ENCODE measurements at places on chromosomes 2 and 18. TPM values are rescaled to one million over a fixed set of nuclear protein-coding genes. Genes with fewer than 3 reads are reported as not detected.

The FASTKD2 gene
- total RNA-seq = 56.4 TPM

The LRATD1 gene
- under 0.01 TPM for total RNA-seq

The CCBE1 gene
- 21.4 TPM for total RNA-seq

The GKN2 gene
- not detected for total RNA-seq

Measured in regular cardiac myocyte (primary cell).